DMS79 treated with DMSO at 0.1 percent for 48 hours (cell line): ENCODE measurements at places on chromosomes 12 and 14.

GRCh38 chr12:68042212-68042699 is 53.0 kb downstream of the IFNG-AS1 start:
- DNase-seq = peak; percentile 76

DNA sequence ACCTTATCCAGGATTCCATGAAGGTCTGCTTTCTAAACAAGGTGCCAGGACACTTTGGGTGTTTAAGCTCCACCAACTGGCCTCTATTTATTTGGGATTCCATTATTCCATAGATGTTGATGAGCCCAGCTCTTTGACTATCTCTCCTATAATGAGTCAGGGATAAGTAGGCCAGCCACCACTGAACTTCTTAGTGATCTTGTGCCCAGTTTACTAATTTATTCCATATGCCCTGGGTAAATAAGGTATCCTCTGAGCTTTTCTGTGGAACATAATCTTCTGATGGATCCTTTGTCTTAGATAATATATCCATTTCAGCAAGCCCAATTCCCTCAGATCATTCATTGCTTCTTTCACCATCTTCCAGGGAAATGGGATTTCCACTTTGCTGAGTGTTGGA is 535.0 kb downstream of the FOXG1 start:
- no peak for DNase-seq

- DNase-seq = no peak
These were observed 37.4 kb upstream of the TMEM179 start for GRCh38 chr14:104641753-104642539.

DNA sequence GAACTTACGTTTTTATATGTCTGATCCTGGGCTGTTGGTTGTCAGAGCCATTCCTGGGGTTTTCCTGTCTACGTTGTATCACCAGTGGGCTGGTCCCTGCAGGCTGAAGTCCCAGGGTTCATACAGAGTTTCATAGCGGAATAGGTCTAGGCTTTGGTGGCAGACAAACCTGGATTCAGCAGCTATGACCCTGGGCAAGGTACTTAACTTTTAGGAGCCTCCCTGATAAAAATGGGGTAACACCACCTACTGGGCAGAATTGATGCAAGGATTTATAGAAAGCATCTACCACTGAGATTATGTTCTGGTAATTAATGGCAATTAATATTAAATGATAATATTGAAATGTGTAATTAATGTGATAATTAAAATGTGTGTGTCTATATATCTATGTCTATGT is 141.2 kb downstream of the SYNE2 start:
- no peak for DNase-seq

GRCh38 chr12:83893101-83893500 is 1019.5 kb downstream of the SLC6A15 start:
- DNase-seq = no peak

GRCh38 chr12:108167974-108168373 is 38.9 kb downstream of the WSCD2 start:
- DNase-seq = no peak

DNA sequence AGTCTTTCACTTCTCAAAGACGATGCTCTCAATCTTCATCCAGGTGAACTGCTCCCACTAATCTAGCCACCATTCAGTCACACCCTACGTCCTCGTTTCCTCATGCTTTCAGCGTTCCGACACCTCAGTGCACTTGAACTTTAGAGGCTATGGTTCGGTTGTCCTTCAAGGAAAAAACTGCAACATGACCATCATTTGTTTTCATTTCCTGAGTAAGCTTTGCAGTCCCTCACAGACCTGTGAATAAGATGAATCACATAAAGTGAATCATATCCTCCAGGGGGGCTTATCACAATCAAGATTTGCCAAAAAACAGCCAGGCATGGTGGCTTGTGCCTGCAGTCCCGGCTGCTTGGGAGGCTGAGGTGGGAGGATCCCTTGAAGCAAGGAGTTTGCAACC is 80.2 kb downstream of the TMCC3 start:
- DNase-seq = no peak

DNA sequence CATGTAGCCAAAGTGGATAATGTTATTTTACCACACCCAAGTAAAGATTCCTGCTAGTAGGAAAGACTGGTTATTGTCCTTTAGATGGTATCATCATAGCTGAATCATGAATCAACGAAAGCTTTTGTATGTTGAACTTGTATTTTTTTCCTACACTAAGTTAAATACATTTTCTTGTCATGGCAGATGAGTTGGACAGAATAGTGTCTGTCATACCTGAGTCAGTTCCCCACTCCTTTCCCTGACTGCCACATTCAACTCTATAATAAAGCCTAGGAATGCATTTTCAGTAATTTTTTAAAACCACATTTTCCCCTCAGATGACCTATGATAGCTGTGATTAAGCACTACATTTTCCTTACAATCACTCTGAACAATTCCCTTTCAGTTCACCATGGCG is 9.3 kb upstream of the PTHLH start:
- DNase-seq = no peak

DNA sequence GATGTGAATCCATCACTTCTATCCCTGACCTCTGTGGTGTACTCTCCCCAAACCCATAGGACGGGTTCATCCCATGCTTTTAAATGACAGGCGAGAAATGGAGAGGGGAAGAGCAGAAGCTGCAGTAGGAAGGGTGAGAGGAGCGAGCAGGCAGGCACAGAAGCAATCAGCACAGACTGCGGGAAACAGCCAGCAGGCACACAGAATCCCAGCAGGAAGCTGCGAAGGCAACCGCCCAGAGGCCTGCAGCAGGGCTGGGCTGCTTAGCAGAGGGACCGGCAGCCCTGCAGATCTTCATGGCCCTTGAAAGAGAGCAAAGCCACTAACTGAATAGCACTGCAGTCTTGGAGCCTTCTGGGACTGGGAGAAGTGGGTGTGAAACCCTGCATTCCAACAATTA is 287.0 kb upstream of the FKBP4 start:
- DNase-seq = no peak

- DNase-seq = no peak
These were observed 4.2 kb upstream of the FGF6 start for GRCh38 chr12:4449851-4450221.

DNA sequence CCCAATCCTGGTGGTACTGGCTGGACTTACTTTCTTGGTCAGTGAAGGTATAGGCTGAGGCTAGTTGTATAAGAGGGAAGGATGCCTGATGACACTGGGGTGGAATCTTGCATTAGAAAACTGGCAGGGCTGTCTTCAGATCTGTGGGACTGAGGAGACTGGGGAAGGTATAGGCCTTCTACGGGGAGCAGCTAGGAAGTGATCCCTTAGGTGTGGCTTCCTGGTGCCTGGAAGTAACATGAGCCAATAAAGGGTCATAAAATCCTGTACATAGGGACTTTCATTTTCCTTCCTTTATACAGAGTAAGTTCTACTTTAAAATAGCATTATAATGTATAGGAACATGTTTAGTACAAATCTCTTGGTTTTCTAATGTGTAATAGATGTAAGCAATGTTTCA is 716.8 kb downstream of the LRFN5 start:
- no peak for DNase-seq

DNA sequence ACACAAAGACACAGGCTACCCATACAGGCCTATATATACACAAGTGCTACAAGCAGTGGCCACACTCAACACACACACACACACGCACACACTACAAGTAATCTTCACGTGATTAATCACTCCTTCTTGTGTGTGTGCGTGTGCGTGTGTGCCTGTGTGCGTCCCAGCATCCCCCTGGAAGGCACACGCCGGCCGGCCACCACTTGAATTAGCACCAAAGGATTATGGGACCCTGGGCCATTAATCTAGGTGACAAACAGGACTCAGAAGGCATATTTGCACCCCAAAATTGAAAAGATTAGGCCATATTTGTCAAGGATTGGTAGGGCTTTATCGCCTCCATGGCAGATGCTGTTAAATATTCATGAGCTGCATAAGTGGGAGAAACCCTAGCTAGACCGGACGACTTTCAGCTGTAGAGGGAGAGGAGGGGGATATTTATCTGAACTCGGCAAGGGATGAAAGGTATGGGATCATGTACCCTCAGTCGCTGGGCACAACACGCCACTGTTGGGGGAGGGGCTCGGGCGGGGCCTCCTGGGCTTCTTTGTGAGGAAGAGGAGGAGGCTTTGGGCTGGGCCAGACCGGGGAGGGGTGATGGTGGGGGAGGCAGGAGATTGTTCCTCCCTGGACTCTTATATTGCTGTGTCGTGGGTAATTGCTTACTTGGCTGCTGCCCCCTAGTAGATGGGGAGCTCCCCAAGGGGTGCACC is 89.6 kb upstream of the LHX5 start:
- no peak for DNase-seq

DNA sequence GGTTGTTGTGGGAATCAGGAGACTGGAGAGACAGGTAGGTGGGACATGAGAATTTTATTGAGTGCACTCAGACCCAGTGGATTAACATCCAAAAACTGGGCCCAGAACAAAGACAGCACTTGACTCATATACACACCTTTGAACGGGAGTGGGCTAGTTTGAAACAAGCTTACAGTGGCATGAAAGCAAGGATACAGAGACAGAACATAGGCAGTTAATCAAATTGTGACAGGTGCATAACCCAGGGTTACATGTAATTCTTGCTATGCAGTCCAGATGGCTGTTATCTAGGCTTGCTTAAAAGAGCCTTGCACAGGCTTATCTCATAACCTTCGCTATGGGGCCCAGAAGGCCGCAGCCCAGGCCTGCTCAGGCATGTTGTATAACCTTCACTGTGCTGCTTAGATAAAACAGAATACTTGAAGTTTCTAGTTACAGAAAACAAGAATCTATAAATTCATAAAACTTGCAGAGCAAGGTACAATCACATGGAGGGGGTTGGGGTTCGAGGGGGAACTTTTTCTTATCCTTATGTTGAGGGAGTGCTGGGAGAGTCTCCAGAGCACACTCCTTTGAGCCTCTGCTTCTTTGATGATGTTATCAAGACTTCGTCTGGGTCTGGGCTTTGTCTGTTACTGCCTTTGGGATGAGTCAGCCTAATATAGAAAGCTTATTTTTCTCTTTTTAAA is 81.7 kb downstream of the TNFAIP2 start:
- no peak for DNase-seq

DNA sequence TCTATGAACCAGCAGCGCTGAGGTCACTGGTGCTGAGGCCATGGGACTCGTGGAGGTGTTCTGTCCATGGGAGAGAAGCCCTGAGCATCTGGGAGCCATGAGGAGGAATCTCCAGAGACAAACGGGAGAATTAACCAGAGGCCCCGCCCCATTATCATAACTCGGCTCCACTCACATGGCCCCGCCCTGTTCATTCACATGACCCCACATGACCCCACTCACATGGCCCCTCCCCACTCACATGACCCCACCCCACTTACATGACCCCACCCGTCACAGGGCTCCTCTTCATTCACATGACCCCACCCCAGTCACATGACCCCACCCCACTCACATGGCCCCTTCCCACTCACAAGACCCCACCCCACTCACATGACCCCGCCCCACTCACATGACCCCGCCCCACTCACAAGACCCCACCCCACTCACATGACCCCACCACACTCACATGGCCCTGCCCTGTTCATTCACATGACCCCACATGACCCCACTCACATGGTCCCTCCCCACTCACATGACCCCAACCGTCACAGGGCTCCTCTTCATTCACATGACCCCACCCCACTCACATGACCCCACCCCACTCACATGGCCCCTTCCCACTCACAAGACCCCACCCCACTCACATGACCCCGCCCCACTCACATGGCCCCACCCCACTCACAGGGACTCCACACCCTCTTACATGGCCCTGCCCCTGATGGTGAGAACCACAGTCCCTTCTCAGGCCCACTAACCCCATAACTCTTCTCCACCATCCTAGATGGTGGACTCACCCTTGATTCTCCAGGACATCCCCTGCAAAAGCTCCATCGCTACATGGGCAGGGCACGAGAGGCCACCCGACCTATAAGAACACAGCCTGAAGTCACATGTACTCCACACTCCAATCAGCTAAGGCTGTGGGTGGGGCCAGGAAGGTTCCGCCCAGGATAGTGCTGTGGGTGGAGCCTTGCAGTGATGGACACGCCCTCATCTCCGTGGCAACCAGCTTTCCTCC is 151.1 kb upstream of the SFSWAP start:
- DNase-seq = no peak

GRCh38 chr14:105255021-105255507 is 6.7 kb downstream of the BTBD6 start:
- DNase-seq = no peak

DNA sequence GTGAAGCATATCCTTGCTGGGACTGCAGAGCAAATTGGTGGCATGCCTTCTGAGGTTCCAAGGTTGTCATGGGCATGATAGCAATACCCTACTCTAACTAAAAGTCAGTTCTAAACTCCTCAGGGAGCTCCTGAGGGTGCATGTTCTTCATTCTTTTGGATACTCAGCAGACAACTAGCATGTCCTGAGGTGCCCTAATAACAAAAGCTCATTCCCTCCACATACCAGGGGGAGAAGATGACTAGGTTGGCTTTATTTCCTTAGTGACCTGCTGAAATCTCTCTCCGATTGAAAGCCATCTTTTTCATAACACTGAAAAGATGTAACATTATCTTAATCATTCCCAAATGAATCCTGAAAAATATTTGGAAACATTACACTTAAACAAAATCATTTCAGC is 188.7 kb upstream of the IGF1 start:
- DNase-seq = no peak

- DNase-seq = no peak
These were observed 61.8 kb downstream of the RCOR1 start for GRCh38 chr14:102654298-102654697.

DNA sequence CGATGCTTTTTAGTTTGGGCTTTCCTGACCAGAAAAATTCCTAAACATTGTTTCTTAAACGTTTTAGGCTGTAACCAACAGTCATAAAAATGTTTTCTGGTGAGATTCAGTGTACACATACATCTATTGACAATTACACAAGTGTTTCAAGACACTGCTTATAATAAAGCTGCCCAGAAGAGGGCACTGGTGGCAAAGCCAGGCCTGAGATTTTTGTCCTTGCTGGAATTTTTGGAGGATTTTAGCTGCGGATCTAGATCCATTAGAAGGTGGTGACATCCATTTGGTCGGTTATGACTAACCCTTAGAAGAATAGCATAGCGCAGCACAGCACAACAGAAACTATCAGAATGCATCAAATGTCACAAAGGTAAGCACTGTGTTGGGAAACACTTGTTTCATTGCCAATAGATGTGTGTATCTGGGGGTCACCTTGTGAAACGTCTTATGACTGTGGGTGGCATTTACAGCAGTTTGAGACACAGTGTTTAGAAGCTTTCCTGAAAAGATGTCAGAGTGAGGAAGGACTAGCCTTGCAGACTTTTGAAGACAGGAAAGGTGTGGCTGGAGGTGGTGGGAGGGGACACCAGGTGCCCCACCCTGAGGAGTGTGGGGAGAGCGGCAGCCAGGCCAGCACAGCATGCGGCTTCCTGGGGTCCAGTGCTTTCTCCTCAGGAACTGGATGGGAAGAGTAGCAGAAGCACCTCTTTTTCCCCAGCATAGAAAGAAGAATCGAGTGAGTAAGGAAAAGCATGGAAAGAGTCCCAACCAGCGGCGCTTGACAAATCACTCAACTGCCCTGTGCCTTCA is 54.7 kb upstream of the FKBP4 start:
- DNase-seq = peak; percentile 16
